ENCODE measurements at places on chromosomes 2 and 18.
A peak's percentile ranks its signal among the peaks of the same experiment; 100 is the strongest.

DNA sequence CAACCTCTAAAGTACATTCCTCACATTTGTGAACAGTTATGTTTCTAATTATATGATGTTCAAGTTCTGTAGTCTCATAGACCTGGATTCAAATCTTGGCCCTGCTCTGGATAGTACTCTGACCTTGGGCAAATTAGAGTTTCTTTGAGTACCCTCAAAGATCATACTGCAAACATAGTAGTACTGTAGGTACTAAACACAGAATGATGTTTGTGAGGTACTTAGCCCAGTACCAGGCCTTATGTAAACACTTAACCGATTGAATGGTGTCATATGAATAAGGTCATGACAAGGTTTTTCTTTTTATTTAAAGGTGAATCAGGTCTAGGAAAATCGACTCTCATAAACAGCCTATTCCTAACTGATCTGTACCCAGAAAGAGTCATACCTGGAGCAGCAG lies 19.1 kb downstream of the SEPTIN2 start:
- no peak for DNase-seq

GRCh38 chr2:166892397-166892796 lies 4.1 kb downstream of the XIRP2 start:
- DNase-seq: no peak

GRCh38 chr2:28185891-28186290 lies 206.8 kb upstream of the FOSL2 start:
- DNase-seq: no peak

DNA sequence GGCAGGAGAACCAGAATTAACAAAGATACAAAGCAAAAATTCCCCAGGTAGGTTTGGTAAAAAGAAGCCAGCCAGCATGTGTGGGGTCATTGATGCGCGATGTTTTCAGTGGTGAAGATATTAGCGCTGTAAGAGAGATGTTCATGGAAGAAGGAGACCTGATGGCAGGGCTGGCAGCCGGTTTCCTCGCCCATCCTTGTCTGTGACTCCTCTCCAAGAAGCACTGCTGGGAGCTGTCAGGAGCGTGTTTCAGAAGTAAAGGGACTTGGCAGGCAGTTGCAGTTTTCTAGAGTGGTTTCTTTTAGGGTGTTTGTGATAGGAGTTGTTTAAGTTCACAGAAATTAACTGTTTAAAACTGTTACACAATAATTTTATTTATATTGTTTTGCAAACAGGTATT lies 24.6 kb downstream of the TAF1B start:
- DNase-seq: no peak

DNA sequence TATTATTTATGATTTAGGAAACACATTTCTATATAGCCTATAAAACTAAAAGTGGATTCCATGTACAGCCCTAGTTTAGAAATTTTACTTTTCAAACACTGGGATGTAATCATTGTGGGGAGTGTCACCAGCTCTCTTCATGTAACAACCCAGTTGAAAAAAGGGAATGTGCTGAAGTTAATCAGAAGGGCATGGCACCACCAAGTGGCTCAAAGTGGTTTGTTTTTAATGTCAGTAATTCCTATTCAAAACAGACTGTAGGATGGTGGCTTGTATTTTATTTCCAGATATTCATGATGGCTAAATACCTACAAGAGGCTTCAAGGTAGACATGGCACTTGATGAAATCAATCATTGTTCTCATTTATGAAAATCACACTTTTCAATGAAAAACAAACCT lies 58.1 kb upstream of the TMEM182 start:
- no peak for DNase-seq

GRCh38 chr2:46164529-46165301 lies 132.5 kb upstream of the EPAS1 start:
- peak; percentile 92 for DNase-seq
